ENCODE measurements at places on chromosomes 12 and 14.

- peak; percentile 73 for DNase-seq
Measured at GRCh38 chr12:93571925-93572711, at the start of gene SOCS2. TSS of gene SOCS2 (plus strand) at chr12:93572675. CDS start at chr12:93572898, 223 bp downstream.

DNA sequence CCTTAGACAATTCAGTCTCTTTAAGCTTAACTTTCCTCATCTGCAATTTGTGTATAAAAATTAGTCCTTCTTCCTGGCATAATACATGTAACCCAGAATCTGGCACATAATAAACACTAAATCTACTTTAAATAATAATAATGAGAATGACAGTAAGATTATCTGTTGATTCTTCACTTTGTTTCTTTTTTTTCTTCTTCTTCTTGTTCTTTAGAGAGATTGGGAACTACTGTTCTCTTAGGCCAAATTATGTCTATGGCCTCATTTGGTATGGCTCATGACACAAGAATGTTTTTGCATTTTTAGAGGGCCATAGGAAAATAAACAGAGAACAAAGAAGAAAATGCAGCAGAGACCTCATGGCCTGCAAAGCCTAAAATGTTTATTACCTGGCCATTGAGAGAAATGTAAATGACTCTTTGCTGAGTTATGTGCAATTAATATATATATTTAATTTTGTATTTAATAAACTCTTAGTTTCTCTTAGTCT, 275.8 kb downstream of the SLC6A15 start:
- peak; percentile 58 for DNase-seq

- no peak for DNase-seq
Measured at GRCh38 chr12:124474709-124475108, 92.7 kb downstream of the NCOR2 start.

GRCh38 chr14:61453103-61453767, 131.9 kb downstream of the PRKCH start:
- no peak for DNase-seq

DNA sequence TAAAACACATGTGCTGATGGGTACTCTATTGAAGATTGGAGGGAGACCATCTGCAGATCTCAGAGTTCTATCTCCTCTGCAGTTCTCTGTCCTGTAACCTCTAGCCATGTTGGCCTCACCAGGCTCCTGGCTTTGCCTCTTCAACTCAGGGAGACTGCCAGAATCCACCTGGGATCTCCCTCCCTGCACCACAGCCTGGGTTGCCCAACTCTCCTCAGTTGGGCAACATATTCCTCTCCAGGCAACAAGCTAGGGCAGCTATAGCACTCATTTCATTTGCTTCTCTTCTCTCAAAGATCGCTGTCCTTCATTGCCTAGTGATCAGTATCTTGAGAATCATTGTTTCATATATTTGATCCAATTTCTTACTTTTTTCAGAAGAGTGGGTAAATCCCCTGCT, 28.8 kb downstream of the CKAP4 start:
- no peak for DNase-seq

GRCh38 chr14:102764220-102764671, 13.0 kb upstream of the TRAF3 start:
- no peak for DNase-seq

- DNase-seq = no peak
Measured at GRCh38 chr12:32431025-32431424, 31.7 kb downstream of the FGD4 start.

- DNase-seq = no peak
Measured at GRCh38 chr12:74391283-74391682, 146.4 kb upstream of the ATXN7L3B start.

- no peak for DNase-seq
Measured at GRCh38 chr12:54215989-54216796, 27.4 kb upstream of the SMUG1 start.

GRCh38 chr12:7145671-7146070, 15.5 kb downstream of the CLSTN3 start:
- peak; percentile 19 for DNase-seq

GRCh38 chr12:29510591-29511185, 13.2 kb upstream of the OVCH1 start:
- no peak for DNase-seq

GRCh38 chr14:106044949-106045596, 518.7 kb downstream of the TMEM121 start:
- DNase-seq = no peak

GRCh38 chr14:41900644-41901043, 294.0 kb downstream of the LRFN5 start:
- no peak for DNase-seq

DNA sequence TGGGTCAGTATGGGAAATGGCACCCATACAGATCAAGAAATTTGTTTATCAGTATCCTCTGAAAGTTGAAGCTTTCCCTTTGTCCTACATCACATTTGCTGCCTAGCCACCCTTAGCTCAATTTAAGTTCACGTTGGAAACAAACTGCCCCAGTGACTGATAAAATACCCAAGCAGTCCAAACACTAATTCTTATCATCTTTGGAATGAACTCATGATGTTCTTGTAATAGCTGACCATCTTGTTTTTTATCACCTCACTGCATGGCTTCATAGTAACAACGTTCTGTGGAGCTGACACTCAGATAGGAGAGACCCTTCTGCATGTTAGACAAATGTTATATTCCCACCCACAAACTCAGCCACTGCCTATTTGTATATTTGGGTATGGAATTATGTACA, 93.4 kb downstream of the GPR135 start:
- no peak for DNase-seq

GRCh38 chr12:89878950-89879349, 170.3 kb upstream of the ATP2B1 start:
- no peak for DNase-seq

GRCh38 chr12:11798856-11799501, 149.5 kb downstream of the ETV6 start:
- peak; percentile 48 for DNase-seq

DNA sequence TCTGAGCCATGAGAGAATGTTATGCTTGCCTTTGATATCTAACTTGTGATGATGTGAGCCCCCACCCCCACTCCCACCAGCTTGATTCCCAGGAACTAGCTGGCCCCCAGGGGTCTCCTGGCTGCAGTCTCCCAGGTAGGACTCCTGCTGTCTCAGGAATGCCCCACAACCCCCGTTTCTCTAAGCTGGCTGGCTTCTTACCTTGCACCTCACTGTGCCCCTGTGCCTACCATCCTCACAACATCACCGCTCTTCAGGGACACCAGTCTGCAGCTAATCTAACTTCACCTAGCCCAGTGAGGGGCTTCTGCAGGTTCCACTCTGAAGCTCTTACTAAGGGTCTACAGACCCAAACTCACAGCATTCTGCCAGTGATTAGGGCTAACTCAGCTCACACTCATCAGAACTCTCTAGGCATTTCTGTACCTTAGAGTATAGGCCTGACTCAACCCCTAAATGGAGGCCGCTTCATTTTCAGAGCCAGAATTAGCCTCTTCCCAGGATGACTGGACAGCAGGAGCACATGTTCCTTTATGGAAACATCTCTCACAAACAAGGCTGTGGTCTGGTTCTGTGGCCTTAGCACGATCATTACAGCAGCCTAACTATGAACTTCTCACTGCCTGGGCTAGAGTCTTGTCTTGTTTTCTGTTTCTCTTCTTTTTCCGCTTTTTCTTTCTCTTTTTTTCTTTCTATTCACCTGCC, 72.8 kb upstream of the IFNG-AS1 start:
- DNase-seq = no peak

DNA sequence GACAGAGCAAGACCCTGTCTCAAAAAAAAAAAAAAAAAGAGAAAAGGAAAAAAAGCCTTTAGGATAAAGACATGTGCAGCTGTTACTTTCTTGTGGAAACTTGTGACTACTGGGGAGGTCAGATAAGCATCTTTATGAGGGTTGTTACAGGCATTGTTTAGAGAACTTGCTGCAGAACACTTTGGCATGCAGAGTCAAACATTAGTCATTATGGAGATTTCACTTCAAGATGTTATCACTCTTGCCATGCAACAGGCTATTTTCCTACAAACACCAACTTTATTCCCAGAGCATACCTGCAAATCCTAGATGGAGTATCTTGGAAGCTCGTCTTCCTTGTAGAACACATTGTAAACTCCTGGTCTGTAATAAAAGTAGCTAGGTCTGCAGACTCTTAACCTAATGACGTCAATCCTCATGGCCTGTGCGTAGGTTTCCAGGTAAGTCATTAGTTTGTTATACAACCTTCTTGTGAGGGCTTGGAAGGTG, 36.3 kb upstream of the WDR89 start:
- peak; percentile 73 for DNase-seq

- DNase-seq = no peak
Measured at GRCh38 chr14:65297744-65298143, 114.8 kb upstream of the FUT8 start.

DNA sequence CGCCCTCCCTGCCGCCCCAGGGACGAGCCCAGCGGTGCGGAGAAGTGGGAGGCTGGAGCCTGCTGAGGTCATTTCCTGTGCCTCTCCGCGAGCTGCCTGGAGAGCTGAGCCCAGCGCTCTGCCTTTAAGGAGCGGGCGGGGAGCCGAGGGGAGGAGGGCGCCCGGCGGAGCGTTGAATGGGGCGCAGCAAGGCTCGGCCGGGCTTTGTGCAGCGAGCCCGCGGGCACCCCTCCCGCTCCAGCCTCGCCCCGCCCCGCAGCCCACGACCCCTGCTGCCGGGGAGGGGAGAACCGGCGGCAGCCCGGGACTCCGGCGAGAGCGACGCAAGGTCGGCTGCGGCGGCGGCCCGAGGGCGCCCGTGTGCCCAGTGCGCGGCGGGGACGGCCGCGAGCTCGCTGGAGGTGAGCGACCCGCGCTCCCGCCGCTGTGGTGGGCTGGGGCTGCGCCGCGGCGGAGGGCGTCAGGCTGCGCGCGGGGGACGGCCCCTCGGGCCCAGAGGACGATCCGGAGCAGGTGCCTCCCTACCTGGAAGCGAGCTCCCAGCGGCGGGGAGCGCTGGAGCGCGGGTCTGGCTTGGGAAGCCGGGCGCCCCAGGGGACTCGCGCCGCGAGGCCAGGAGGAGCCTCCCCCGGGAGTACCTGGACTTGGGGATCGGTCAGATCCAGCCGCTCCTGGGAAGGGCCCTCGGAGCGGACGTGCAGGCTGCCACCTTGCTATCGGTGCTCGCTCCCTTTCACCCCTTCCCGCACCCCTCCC, at the start of gene PLEKHH1:
PLEKHH1 (plus strand) TSS at position 293 of the 756 bp plus-strand sequence. CDS start 8,578 bp downstream, outside the sequence.
- DNase-seq = peak; percentile 84

GRCh38 chr12:11707535-11707934, 58.1 kb downstream of the ETV6 start:
- DNase-seq = no peak

DNA sequence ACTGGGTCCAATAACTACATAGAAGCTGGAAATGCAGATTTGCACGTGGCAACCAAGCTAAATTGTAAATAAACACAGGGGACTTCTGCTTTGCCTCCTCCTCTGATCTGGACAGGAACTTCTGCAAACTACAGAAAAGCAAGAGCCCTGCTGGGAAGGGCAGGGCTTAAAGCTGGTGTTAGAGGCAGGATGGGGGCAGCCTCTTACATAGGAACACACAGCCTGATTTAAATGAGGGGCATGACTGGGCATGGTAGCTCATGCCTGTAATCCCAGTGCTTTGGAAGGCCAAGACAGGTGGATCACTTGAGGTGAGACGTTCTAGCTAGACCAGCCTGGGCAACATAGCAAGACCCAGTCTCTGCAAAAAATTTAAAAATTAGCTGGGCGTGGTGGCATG, 46.7 kb downstream of the ERH start:
- DNase-seq = no peak

- DNase-seq = no peak
Measured at GRCh38 chr14:27605282-27605681, 1007.4 kb upstream of the NOVA1 start.

- DNase-seq = peak; percentile 83
Measured at GRCh38 chr14:85528897-85529631, 880 bp upstream of the FLRT2 start.

- no peak for DNase-seq
Measured at GRCh38 chr14:70265422-70265821, 76.7 kb upstream of the SLC8A3 start.

GRCh38 chr14:95233702-95234241, 76.4 kb upstream of the DICER1 start:
- DNase-seq = no peak

- no peak for DNase-seq
Measured at GRCh38 chr12:105477873-105478272, 147.4 kb downstream of the C12orf75 start.

DNA sequence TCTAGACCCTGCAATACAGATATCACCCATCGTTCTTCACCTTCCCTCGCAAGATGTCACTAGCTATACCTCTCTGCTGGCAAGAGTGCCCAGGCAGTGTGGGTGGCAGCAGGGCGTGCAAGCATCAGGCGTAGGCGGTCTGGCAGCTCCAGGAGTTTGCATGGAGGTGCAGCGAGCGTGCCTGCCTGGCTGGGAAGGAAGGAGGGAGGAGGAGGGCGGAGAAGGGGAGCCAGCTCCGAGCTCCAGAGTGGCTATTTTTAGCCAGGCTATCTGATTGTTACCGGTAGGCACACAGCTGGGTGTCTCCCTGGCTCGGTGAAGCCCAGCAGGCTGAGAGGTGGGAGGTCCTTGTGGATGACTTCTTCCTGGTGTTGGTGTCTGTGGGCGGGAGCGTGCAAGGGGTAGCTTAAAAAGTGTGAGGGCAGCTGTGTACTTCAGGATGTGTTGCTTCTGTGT, 6.2 kb downstream of the FOXJ2 start:
- DNase-seq = peak; percentile 71

- peak; percentile 82 for DNase-seq
Measured at GRCh38 chr12:67426067-67426466, 156.9 kb downstream of the CAND1 start.

- DNase-seq = no peak
Measured at GRCh38 chr12:104003596-104003995, 37.9 kb downstream of the TDG start.

GRCh38 chr12:6182279-6182898, 17.8 kb upstream of the CD9 start:
- DNase-seq = peak; percentile 92

- no peak for DNase-seq
Measured at GRCh38 chr12:104641862-104642261, 185.1 kb downstream of the CHST11 start.

DNA sequence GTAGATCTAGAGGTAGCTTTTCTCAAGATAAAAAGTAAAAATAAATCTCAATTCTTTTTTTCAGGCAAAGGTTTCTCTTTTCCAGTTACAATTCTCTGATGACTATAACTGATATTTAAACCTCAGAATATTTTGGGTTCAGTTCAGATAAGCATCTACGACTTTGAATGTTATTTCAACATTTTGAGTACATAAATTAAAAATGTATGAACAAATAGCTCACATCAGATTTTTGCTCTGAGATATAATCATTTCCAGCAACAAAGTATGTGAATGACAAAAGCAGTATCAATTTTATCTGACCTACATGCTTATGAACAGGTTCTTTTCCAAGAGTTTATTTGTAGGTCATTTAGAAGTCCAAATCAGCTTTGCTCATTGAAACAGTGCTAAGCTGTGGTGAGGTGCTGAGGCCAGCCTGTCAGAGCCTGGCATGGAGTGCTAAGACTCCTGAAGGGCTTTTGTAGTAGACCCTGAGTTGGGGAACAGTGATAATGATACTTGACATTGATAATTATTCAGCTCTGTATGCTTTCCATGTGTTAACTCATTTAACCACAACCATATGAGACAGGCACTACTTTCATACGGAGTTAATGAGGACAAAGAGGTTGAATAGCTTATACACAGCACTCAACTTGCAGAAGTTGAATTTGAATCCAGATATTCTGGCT, 205.0 kb upstream of the DCN start:
- peak; percentile 32 for DNase-seq

- peak; percentile 96 for DNase-seq
Measured at GRCh38 chr12:93569656-93570551, 2.6 kb upstream of the SOCS2 start.

Measured in adipocyte (in vitro differentiated cells).